ENCODE measurements at places on chromosomes 5 and 9.

- DNase-seq = no peak
Observed at GRCh38 chr5:108122702-108123101, 259.2 kb downstream of the FBXL17 start.

GRCh38 chr5:164090358-164090757 lies 584.9 kb downstream of the MAT2B start:
- no peak for DNase-seq

DNA sequence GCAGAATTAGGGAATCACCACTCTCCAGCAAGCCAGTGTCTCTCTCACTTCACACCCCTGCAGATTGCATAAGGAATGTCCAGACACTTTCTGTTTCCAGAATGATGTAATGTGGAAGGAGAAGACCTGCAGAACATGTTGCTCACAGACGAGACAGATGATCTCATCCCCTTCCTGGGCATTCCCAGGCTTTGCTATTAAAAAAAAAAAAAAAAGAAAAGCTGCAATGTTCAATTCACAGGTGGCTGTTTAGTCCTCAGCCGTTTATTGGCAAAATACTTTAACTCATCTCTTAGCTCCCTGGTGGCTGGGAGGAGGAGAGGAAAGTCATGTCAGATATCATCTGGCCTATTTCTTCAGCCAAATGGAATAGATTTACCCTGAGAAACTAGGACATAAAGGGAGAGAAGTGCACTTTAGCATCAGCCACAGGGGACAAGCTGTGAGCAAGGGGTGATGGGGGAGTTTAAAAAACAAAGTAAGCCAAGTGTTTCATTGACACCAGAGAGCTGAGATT lies 95.9 kb upstream of the TNC start:
- DNase-seq = no peak

DNA sequence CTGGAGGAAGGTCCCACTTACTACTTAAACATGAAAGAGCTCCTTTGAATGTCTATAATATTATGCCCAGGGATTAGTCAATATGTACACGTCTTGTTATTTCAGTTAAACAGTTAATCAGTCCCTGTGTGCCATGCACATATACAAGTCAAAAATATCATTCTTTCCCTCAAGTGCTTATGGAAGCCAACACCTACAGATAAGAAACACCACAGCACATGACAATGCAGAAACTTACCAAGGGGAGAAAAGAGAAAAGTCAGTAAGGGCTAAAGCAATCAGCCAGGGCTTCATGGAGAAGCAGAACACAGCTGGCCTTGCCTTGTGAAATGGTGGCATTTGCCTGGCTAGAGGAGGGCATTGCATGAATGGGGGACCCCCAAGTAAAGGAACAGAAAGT lies 88.3 kb downstream of the SNCAIP start:
- DNase-seq = no peak

DNA sequence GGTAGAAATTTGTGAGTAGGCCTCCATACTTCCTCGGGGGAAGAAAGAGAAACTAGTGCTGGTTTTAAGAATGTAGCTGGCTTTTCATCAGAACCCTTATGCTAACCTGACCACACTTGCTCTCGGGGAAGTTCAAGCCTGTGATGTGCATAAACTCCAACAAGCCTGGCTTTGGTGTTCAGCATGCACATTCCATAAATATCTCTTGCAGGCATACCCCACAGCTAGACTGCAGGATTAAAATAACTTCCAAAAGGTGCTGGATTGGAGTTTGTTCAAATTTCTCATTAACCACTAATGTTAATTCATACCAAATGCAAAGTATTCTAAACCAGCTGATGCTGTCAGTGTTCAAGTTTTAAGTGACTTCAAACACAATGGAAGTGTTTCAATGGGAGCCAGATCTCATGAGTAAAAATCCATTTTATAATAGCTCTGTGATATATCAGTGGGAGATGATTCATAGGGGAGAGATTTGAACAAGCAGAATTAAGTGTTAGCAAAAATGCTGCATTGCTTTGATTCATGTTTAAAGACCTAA lies 79.4 kb downstream of the NPR3 start:
- DNase-seq = no peak

- DNase-seq = no peak
Observed at GRCh38 chr5:180161420-180162303, 47.3 kb downstream of the RASGEF1C start.

- DNase-seq = no peak
Observed at GRCh38 chr9:136777359-136777758, 13.0 kb upstream of the LCN15 start.

DNA sequence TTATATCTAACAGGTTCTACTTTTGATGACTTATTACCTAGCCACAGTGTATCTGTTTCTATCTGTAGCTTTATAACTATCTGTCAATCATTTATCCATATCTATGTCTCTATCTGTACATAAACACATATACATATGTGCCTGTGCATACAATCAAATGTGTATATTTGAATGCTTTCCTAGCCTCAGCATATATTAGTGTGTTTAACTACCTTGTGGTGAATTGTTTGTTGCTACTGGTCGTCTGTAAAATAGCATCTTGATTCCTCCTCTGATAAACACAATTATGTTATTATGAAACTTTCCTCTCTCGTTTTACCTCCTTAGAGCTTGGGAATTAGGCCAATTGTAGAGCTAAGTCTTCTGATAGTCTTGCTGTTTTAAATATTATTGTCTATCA lies 44.4 kb downstream of the PARP8 start:
- no peak for DNase-seq

GRCh38 chr5:176500511-176500910 lies 36.7 kb downstream of the RNF44 start:
- DNase-seq = no peak

GRCh38 chr5:169856571-169856970 lies 123.7 kb downstream of the INSYN2B start:
- DNase-seq = no peak

DNA sequence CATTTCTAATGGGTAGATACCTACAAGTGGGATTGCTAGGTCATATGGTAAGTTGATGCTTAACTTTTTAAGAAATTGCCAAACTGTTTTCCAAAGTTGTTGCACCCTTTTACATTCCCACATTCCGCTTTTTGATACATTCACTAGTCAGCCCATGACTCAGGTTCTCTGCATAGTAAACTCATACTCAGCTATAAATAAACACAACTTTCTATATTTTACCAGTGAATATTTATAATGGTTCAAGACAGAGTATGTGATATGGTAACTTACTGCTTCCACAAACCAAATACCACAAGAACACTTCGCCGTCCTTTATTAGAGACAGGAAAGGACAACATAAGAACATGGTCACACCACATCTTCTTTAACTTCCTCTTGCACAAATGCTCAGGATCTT lies 54.0 kb downstream of the PLPP1 start:
- DNase-seq = no peak

GRCh38 chr5:165152058-165152457 lies 1646.6 kb downstream of the MAT2B start:
- DNase-seq = no peak

- DNase-seq = no peak
Observed at GRCh38 chr5:168481330-168481788, 4.9 kb upstream of the RARS1 start.

GRCh38 chr9:135587658-135588057 lies 26.1 kb downstream of the PAEP start:
- DNase-seq = no peak

Measured in left ventricle myocardium superior (tissue), 1 donor.